ENCODE measurements at places on chromosomes 16 and 17.
A peak's percentile ranks its signal among the peaks of the same experiment; 100 is the strongest.

- no peak for DNase-seq
These were observed 1.0 kb downstream of the TOP2A start for GRCh38 chr17:40416671-40417070.

DNA sequence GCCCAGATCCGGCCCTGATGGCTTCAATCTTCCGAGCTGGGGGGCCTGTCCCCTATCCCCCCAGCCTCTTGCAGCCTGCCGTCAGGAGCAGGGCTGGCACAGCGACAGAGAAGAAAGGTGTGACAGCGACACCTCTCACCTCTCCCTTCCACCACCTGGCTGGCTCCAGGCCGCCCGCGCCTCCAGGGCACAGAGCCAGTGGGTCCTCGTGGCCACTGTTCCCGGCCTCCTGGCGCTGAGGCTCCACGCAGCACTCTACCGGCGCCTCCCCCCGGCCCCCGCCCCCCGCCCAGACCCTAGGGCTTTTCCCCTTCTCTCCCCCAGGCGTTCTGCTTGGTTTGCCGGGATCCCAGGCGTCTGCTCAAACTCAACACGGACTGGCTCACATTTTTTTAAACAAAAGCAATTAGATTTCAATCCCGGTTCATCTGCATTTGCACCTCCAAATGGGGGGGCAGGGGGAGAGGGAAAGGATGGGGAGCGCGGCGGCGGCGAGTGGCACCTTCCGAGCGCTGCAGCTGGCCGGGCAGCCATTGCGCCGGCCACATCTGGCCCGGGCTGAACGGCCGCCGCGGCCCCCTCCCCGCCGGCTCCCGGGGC, 12.8 kb upstream of the CBX8 start:
- no peak for DNase-seq

DNA sequence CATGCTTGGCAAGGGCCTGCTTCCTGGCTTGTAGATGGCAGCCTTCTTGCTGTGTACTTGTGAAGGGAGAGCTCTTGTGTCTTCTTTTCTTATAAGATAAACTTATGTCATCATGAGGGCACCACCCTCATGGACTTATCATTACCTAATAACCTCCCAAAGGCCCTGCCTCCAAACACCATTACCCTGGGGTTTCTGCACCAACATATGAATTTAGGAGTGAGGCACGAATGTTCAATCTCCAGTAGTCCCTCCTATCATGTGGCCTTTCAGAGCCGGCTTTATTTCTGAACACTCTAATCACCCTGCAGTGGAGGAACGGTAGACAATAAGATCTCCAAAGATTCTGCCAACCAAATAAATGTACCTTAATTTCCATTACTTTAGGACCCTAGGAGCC, 144.3 kb downstream of the ABCC12 start:
- DNase-seq = no peak

GRCh38 chr17:30858556-30859250, 26.9 kb downstream of the ATAD5 start:
- no peak for DNase-seq

- peak; percentile 58 for DNase-seq
These were observed 8.8 kb downstream of the JUP start for GRCh38 chr17:41777574-41778188.

DNA sequence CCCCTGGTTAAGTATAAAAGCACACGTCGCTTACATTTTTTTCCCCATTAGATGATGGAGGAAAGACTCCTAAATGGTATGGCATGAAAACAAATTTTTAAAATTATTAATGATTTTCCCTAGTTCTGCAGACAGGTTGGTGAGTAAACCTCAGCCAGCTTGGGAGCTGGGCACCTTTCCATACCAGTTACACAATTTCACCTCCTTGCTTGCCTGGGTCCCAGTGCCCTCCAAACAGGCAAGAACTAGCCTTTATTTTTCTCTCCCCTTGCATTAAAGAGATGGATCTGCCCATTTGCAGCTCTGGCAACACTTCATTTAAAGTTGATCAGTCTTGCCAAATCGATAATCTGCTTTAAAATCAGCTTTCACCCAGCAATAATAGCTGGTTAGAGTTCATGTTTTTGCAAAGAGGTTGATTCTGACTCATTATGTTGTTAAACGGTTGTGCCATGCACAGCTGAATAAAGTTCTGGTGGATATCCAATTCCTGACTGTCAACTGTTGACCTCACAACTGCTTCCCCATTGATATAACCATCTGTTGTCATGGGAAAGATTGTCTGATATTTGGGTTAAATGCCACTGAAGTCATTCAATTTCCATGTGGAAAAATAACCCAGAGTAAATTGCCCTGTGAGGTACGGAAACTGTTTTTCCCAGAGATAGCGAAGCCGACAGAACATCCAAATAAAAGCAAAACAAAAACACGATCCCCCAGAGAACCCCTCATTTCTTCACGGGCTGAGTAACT, 1.3 kb downstream of the C17orf58 start:
- peak; percentile 72 for DNase-seq

DNA sequence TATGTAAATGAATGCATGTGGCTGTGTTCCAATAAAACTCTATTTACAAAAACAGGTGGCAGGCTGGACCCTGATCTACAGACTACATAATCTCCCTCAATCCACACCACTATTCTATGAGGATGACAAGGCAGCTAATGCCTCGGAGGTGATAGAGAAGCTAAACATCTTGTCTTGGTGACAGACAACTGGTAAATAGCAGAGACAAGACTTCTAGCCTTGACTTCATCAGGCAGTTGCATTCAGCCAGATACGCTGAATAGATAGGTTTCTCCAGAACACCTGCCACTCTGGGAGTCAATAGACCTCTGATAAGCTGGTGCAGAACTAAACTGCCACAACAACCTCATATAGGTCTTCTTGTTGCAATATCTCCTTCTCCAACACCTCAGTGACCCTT, 3.3 kb downstream of the ATPAF2 start:
- DNase-seq = no peak

DNA sequence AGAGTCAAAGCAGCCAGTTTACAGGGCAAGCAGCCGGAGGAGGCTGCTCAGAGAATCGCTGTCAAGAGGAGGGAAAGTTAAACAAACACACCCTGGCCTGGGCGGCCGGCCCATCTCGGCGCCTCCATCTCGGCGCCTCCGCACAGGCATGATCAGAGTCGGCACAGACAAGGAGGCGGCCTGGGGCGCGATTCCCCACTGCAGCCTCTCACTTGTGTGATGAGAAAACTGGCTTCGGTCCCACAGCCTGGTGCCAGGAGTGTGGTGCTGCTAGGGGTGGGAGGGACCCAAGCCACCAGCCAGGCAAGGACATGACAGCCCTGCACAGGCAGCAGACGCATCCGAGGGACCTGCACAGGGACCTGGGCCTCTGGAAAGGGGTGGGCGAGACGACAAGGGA, 17.7 kb downstream of the SLC38A10 start:
- no peak for DNase-seq

GRCh38 chr17:77742579-77742978, 215.9 kb upstream of the TNRC6C start:
- no peak for DNase-seq

DNA sequence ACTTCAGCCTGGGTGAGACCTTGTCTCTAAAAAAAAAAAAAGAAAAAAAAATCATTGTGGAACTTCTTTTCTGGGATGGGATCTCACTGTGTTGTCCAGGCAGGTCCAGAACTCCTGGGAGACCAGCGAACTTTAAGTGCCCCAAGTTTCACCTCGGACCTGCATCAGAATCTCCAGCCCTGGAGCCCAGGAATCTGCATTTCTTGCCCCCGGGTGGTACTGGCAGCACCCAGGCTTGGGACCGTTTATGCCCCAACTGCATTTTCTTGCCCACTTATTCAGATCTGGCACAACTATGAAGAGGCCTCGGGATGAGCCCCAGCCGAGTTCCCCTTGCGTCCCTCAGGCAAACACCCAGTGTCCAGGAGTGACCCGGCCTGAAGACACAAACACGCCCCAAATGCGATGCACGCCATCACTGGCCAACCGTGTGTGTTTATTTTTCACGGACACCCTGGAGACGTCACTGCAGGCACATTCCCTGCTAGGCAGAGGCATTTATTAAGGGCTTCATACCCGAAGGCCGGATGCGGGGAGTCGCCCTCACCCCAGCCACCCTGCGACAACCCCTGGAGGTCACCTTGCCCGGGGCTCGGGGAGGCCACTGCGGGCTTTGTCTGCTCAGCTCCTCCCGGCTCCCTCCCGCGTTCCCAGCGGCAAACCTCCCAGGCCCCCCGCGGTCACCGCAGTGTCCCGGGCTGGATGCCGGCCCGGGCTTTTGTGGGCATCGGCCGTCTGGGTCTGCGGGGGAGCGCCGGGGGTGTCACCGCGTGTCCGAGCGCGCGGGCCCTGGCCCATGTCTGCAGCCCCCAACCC, 684 bp upstream of the SPIRE2 start:
- peak; percentile 19 for DNase-seq

GRCh38 chr16:9165681-9166080, 74.2 kb downstream of the HAPSTR1 start:
- no peak for DNase-seq

GRCh38 chr16:31458073-31458843, 1.0 kb upstream of the ARMC5 start:
- DNase-seq = peak; percentile 34

GRCh38 chr17:29677221-29677791, 54.6 kb upstream of the CORO6 start:
- DNase-seq = no peak

DNA sequence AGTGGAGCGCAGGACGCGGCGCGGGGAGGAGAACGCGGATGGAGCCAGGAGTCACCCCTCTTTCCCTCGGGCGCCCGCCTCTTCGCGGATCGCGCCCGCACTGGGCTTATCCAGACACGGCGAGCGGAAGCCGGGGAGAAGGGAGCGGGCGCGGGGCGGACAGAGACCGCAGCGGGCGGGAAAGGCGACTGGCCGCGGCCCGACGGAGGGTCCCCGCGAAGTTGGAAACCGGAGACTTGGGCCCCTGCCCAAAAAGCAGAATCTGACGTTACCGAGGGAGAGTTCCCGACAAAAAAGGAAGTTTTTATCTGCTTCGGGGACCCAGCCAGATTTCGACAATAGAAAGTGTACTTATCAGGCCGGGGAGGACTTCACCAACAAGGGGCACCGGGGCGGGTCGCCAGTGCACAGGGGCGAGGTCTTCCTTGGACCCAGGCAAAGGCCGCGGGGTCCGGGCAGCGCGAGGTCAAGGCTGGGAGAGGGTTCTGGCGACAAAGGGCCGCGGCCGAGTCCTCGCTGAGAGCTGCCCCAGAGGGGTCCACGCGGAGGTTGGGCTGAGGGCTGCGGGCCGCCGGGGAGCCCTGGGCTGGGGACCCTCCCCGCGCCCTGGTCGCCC, 519 bp downstream of the ST6GALNAC2 start:
- peak; percentile 41 for DNase-seq

DNA sequence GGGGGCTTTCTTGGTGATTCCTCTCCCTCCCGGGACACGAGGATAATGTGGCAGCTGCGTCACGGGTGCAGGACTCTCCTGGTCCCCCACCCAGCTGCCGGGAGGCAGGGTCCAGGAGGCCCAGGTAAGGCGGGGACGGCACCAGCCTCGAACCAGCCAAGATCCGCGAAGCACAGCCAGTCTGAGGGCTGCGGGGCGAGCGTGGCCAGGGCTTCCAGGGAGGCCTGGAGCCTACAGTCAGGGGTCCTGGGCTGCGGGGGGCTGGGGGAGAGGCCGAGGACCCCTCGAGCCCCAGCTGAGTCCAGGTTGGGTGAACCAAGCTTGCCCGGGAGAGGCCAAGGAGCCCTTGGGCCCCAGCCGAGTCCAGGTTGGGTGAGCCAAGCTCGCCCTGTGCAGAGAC, 10.0 kb downstream of the TPSD1 start:
- no peak for DNase-seq

DNA sequence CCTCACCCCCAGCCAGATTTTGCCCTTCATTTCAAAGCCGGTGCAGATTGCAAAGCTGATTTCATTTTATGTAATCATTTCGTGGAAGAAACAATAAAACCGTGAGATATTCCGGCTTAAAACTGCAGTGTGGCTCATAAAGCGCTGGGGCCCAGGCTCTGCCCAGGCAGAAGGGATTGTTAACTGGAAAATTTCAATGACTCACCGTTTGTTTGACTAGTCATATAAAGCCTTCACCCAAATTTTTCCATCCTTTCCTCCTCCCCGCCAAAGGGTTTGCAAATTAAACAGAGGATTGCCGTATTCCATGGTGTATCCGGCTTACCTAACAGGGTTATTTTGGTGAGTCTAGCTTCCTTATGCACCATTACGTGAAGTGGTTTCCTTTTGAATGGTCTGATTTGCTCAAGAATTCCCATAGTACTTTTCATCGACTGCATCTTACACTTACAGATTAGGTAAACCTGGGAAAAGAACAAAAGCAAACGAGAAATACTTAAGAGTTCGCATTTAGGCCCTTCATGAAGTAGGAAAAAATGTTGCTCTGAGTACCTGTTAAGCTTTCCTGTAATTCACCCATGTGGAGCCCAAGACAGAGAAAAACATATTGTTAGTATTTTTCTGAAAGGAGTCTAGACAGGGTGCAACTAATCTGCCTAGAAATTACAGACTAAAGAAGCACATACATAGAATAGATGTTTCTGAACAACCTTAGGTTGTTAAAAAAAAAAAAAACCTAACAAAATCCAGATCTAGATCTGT, 949 bp upstream of the GSPT1 start:
- DNase-seq = peak; percentile 74

GRCh38 chr17:82787081-82787848, 35.4 kb downstream of the TBCD start:
- DNase-seq = peak; percentile 89

DNA sequence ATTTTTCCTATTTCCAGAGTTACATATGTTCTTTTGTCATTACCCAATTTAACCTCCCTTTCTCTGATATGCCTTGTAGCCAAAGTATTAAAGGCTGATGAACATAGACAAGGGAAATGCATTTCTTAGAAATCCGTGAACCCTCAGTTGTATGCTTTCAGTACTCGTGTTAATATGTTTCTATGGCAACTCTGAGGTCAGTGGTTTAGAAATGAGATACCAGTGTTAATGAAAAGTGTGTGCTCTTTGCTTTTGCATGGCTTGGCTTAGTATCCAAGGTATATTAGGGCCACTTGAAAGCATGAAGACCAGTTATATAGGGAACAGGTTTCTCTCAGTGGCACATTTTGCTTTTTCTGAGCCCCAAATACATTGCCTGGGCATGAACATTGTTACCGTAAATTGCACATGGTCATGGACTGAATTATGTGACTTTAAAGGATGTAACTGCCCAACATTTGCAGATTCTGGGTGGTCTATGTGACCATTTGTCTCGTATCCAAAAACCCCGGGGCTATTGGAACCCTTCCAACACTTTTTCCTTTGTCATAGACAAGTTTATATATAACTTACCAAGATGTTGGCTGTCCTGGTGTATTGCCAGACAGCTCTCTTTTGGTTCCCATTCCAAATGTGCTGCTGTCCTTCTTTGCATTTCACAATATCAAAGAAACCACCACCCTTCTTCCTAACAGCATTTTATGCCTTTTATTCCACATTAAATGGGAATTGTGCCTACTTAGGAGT, 17.5 kb downstream of the ABHD15 start:
- DNase-seq = no peak

Data from RWPE1 (cell line).